ENCODE measurements at places on chromosomes 12 and 14.

DNA sequence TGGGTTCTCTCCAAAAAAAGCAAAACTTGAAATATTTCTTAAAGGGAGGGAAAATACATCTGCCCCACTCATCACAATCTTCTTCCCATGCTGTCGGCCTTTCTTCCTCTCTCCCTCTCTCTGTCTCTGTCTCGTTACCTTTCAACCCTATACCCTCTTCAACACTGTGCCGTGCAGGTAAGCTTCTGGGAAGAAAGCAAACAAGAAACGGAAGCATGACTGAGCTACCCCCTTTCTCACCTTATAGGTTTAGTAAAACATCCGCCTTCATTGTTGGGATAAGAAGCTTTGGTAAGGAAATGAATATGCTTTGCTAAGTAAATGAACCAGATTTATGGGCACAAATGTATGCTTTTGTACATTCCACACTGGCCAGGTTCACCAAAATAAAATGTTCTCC is 63.0 kb downstream of the TMEM30B start:
- DNase-seq = no peak

DNA sequence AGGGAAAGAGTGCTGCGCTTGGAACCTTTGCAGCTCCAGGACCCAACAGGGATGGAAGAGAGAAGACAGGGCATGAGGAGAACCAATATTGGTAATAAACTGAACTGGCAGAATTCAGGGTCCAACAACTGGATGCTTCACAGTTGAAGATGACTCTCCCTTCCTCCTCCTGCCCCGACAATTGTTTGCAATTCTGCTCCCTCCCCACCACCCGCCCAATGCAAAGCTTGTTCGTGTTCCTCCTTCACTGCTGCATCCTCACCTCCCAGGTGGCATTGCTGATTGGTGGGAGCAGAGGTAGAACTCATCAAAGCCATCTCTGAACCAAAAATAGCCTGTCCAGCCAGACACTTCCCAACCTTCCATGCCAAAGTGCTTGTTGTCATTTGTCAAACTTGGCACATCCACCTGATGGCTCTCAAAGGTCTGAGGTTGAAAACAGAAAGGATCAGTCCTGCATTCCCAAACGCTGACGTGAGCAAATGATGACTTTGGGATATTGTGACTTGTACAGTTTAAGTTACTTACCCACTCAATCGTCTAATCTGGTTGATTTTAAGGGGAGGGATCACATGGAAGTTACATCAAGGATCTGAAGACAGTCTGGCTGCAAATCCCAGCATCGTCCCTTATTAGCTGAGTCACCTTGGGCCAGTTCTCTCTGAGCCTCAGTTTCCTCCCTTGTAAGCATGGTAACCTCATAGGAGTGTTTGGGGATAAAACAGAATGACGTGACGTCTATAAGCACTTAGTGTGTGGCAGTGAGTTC is 242.6 kb upstream of the CRY1 start:
- no peak for DNase-seq

DNA sequence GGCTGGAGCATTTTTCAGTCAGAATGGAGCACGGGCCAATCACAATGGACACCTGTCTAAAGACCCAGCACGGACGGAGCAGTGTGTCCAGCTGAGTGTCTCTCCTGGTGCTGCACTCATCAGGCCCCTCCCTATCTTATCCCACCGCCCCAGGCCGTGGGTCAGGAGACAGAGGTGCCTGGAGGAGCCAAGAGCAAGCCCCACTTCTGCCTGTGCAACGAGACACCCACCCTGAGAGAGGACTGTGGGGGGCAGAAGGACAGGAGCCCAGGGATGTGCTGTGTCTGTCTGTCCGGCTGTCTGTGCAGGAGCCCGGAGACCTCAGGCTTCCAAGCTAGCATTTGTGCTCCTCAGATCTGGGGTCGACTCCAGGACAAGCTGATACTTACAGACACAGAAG is 69.6 kb upstream of the SFSWAP start:
- DNase-seq = no peak

DNA sequence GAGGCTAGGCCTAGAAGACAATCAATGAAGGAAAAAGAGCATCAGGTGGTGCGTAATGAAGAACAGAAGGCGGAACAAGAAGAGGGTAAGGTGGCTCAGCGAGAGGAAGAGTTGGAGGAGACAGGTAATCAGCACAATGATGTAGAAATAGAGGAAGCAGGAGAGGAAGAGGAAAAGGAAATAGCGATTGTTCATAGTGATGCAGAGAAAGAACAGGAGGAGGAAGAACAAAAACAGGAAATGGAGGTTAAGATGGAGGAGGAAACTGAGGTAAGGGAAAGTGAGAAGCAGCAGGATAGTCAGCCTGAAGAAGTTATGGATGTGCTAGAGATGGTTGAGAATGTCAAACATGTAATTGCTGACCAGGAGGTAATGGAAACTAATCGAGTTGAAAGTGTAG is 5.5 kb downstream of the PNN start:
- DNase-seq = no peak

GRCh38 chr14:53144244-53144643 is 8.9 kb downstream of the DDHD1 start:
- no peak for DNase-seq

GRCh38 chr14:103576371-103577024 is 13.7 kb downstream of the COA8 start:
- DNase-seq = no peak

DNA sequence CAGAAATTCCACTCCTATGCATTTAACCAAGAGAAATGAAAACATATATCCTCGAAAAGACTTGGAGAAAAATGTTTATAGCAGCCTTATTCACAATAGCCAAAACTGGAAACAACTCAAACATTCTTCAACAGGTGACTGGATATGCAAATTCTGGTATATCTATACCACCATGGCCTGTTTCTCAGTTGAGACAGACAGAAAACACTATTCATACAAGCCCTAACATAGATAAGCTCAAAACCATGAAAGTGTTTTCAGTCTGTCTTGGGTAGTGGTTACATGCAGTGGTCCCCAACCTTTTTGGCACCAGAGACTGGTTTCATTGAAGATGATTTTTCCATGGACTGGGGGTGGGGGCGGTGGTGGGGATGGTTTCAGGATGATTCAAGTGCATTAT is 83.8 kb downstream of the SRGAP1 start:
- no peak for DNase-seq

DNA sequence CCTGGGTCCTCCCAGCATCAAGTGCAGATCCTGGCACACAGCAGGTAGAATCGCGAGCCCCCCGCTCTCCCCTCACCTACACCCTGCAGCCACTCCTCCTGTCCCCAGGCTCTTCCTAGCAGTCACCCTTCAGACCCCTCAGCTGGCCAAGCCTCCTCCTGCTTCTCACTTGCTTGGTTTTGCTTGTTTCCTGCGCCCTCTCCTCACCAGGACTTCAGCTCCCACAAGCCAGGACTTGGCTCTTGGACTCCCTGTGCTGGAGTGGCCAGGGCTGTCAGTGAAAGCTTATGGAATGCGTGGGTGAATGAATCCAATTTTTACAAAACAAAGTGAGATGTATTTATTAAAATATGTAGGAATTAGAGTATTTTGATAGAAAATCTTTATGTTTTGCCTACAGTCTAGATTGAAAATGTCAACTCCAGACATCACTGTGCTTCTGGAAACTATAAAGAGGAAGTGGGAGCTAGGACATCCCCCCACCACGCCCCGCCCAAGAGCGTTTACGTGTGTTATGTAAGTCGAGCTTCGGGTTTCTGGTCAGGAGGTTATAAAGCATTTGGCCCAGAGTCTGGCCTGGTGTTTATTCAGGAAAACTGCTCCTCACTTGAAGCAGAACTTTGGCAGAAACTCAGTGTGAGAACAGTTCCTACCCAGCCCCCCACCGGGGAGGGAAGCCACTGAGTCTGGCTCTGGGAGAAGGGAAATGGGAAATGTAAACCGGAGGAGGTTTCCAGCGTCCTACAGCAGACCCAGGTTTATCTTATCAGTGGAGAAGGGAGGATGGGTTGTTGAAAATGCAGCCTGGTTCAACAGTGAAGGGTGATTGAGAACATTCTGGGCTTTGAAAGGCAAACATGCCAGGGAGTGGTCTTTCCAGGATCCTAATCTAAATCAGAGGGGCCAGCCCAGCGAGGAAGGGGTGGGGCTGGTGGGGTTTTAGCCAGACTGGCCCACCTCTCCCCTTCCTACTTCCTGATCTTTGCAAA is 8.8 kb downstream of the ALDH2 start:
- no peak for DNase-seq

- DNase-seq = no peak
Observed at GRCh38 chr12:82605115-82605514, 81.6 kb upstream of the TMTC2 start.

DNA sequence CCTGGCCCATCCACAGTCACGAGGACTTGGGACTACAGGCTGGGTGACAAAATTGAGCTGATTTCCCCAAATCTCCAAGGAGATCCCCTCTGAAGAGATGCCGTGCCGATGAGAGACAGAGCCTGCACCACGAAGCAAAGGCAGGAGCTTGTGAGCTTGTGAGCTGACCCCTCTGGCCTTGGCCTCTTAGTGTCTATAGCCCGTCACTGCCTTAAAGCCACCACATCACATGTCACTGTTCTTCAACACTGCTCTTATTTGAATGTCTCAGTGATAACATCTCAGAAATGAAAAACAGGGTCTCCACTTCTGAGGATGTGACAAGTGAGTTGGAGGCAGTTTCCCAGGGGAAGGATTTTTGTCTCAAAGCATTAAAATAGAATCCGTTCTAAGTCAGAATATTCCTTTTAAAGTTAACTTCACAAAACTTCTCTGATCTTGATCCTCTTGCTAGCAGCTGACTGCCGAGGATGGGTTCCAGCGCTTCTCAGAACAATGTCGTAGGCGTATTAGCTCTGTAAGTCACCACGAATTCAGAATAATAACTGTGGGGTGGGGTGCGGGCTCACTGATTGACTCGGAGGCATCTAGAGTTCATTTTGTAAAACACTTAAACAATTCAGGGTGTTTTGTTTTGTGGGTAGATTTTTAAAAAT is 37.5 kb downstream of the CHST11 start:
- no peak for DNase-seq

- DNase-seq = no peak
Observed at GRCh38 chr12:27922531-27923139, 49.9 kb downstream of the PTHLH start.

GRCh38 chr12:131250028-131250950 is 296.6 kb downstream of the ADGRD1 start:
- DNase-seq = no peak

GRCh38 chr14:94394025-94394493 is 5.7 kb upstream of the SERPINA1 start:
- no peak for DNase-seq

GRCh38 chr12:59040656-59041055 is 120.4 kb upstream of the LRIG3 start:
- no peak for DNase-seq

- no peak for DNase-seq
Observed at GRCh38 chr14:68607867-68608573, 184.8 kb downstream of the ZFP36L1 start.

DNA sequence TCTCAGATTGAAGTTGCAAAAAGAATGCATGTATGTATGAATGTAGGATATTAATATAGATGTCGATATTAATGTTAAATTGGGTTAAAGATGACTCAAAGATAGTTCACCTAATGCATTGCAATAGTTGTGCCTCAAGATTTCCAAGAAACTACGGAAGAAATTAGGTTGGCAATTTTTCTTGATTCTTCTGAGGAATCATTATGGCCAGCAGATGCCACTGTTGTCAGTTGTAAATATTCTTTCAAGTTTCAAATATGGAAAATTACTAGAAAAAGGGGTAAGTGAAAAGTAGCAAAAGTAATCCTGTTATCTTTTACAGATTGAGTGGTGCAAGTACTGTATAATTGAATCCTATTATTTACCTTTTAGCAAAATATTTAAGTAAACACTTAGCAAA is 202.1 kb downstream of the ADAMTS20 start:
- DNase-seq = no peak

GRCh38 chr14:33737446-33737845 is 213.4 kb downstream of the EGLN3 start:
- no peak for DNase-seq

- DNase-seq = no peak
Observed at GRCh38 chr12:6759741-6760140, 6.4 kb upstream of the PTMS start.

- DNase-seq = no peak
Observed at GRCh38 chr12:103639983-103640382, 52.9 kb downstream of the STAB2 start.

GRCh38 chr12:113402586-113403260 is 964 bp downstream of the SDS start:
- no peak for DNase-seq

GRCh38 chr12:67070307-67070600 is 198.9 kb upstream of the CAND1 start:
- no peak for DNase-seq

DNA sequence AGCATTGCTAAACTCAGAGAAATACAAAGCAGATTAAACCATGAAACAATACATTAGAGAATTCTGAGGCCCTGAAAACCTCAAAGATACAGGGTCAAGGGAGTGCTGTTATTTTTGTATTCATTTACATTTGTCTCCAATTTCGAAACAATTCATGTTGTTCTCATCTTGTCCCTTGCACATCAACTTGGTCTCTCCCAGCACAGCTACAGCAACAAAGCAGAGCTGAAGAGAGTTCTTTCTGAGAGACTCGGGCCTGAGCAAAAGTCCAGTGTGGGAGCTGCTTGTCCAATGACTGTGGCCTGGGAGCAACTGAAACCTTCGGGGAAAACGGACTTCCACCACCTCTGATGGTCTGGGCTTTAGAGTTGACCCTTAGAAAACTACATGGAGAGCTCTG is 79.4 kb upstream of the CDKN3 start:
- no peak for DNase-seq

Measured in GM12892 (cell line).